ENCODE measurements at places on chromosomes 4 and X.

- no peak for DNase-seq
Measured at GRCh38 chrX:74049126-74049525, 254.9 kb upstream of the ZCCHC13 start.

GRCh38 chr4:98646422-98646821, 12.0 kb downstream of the TSPAN5 start:
- no peak for DNase-seq

GRCh38 chrX:153884136-153884535, 1.8 kb downstream of the L1CAM start:
- DNase-seq, result no peak

GRCh38 chrX:20056704-20057103, 60.0 kb downstream of the MAP7D2 start:
- no peak for DNase-seq

- no peak for DNase-seq
Measured at GRCh38 chr4:17336986-17337385, 174.9 kb downstream of the QDPR start.

DNA sequence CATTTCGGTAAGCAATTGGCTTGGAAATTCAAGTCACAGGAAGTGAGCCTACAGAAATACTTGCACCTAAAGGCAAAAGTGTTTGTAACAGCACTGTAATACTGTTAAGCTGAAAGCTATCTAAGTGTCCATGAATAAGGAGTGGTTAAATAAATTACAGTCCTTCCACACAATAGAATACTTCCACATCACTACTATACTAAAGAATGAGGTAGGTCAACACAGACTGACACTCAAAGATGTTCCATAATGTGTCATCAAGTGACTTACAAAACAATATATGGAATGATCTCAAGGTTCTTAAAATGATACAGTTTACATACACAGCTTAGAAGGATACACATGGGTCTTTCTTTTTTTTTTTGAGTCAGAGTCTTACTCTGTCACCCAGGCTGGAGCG, 27.0 kb downstream of the SLC10A6 start:
- no peak for DNase-seq

DNA sequence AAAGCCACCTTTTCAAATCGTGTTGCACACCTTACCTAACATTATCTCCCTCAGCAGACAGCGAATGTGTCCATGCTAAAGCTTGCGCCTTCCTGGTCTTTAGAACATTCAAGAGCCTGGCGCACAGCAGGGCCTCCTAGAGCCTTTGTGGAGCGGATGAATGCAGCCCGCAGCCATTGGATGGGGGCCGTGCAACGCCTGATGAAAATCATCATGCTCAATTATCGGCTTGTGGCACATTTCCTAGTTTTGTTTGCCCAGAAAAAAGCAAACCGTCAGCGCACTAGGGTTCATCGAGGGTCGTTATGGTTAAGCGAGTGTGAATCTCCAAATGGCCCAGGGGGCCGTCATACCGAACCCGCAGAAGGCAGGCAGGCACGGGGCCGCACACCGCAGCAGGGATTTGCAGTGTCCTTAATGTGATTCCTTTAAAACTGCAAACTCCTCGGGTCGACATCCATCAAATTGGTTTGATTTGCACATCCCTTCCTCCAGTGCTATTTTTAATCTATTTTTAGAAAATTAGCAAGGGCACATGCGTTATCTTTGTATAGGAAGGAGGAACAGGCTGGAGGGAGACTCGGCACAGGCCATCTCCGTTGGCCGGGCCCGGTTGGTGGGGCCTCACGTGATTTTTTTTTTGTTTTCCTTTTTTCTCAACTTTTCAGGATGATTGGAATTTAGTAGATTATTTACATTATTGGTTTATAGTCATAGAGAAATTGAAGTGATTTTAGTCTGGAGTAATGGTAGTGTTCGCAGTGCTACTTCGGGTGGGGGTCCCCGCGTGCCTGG, 53.1 kb downstream of the ABLIM2 start:
- DNase-seq, result no peak

DNA sequence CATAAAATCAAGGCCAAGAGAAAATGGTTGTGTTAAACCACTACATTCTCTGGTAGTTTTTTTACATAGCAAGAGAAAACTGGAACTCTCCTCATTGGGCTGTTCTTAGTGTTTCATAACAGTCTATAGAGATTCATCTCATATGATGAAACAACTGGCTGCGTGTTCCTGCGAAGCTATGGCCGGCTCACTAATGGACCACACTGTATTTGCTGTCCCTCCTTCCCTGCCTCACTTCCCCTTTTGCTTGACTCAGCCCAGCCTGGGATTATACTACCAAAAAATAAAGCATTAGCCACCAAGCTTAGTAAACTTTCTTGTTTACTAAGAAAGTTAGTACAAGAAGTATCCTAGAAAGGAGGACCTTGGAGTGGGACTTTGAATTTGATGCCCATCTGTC, 31.6 kb upstream of the LSM6 start:
- DNase-seq, result no peak

- DNase-seq, result no peak
Measured at GRCh38 chr4:37594099-37594498, 92.1 kb downstream of the RELL1 start.

DNA sequence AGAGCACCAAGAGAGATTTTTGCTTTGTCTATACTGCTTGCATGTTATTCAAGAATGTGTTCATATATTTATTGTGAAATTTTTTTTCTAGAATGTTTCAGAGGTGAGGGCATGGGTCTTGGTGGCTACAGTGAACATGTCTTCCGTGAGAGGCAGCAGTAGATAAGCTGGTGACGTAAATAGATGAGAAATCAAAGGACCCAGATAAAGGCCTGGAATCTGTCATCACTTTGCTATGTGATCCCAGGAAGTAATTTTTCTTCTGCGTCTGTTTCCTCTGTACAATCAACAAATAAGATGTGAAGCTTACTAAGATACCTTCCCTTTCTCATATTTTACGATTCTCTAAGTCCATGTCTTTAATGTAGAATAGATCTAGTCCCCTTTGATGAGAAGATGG, 129.1 kb downstream of the COL4A6 start:
- DNase-seq, result no peak

GRCh38 chrX:121165930-121166359, 118.5 kb downstream of the GLUD2 start:
- DNase-seq, result no peak

GRCh38 chr4:20868108-20868507, 167.8 kb downstream of the PACRGL start:
- no peak for DNase-seq

- DNase-seq, result no peak
Measured at GRCh38 chr4:122012735-122013134, 60.9 kb upstream of the TRPC3 start.

DNA sequence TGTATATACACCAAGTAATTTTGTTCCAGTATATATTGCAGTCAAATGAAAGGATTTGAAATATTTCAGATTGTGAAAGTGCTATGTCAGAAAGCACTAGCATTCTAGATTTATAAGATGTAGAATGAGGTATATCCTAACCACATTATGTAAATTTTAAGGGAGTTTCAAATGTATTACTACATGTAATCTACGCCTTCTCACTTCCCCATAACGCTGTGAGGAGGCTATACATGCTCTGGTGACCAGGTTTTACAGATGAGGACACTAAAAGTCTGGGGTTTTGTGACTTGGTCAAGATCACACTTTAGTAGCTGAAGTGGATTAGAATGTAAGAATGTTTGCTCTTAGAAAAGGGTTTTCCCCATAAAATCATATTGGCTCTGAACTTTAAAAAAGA, 8.1 kb downstream of the ENPEP start:
- no peak for DNase-seq

DNA sequence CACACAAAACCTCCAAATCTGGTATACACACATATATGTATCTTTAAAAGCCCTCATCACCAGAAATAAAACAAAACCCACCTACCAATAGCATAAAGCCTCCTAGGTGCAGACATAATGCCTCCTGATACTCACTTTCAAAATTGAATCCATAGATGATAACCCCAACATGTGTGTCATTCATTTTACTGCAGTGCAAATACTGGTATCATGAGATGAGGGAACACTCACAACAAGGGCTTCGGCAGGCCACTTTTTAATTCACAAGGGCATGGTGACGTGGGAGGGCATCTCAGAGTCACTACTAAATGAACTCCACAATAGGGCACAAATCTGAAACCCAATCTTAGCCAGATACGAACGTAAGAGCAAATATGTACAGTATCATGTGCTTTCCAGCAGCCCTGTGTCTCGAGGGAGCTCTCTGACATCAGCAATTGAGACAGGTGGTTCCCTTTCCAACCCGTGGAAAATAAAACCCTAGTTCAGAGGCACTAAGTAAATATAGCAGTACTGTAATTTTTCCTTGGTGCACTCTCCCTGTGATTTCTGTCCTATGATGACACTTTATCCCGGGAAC, 14.1 kb upstream of the PPARGC1A start:
- no peak for DNase-seq
